ENCODE measurements at places on chromosomes 12 and 14.
A peak's percentile ranks its signal among the peaks of the same experiment; 100 is the strongest.

DNA sequence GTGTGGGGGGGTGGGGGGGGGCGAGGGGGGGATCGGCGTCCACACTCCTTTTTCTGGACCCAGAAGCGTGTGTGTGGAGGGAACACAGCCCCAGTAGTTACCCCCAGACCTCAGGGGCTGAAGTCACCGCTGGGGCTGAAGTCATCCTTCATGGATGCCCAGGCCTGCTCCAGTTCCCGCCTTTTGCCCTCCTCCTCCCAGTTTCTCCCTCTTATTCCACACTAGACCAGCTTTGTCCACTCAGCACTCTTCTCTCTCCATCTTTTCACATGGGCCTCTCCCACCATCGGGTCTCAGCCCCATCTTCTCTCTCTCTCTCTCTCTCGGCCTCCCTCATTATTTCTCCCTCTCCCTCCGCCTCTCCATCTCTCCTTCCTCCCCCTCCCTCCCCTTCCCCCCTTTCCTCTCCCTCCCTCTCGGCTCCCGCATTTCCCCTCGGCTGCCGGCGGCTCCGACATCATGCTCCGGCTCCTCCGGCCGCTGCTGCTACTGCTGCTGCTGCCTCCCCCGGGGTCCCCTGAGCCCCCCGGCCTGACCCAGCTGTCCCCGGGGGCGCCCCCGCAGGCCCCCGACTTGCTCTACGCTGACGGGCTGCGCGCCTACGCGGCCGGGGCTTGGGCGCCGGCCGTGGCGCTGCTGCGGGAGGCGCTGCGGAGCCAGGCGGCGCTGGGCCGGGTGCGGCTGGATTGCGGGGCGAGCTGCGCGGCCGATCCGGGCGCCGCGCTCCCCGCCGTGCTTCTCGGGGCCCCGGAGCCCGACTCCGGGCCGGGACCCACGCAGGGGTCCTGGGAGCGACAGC, at the start of gene P3H3:
Gene P3H3 (plus strand): TSS at position 426 of the 799 bp plus-strand sequence. CDS start 34 bp downstream, at position 460.
- no peak for DNase-seq

GRCh38 chr14:105021656-105022275, 883 bp upstream of the CDCA4 start:
- DNase-seq, result no peak

DNA sequence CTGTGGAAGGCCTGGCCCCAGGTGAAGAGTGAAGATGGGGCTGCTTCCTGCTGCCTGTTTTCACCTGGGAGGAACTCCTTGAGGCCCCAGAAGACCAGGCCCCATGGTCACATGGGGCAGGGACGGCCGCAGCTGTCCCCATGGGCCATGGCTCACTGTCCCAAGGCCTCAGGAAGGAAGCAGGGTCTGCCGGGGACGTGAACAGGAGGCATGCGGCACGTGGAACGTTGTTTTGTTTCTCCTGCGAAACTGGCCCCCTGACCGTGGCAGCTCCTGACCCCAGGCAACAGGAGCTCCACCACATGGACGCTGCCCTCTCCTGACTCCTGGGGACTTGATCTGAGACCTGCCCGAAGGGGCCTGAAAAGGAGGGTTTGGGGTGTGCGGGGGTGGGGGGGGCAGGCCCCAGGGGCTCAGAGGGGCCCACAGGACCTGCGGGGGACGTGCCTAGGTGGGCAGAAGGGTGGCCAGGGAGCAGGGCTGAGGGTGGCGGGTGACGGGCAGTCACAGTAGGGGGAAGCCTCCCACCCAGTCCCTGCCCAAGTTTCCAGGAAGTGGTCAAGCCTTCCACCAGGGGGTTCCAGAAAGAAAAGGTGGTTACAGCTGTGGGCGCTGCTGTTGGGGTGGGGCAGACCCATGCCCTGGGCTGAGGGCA, 41.4 kb downstream of the LRCOL1 start:
- DNase-seq, result no peak

- DNase-seq, result no peak
Observed at GRCh38 chr14:68841016-68841809, 48.3 kb upstream of the ZFP36L1 start.

DNA sequence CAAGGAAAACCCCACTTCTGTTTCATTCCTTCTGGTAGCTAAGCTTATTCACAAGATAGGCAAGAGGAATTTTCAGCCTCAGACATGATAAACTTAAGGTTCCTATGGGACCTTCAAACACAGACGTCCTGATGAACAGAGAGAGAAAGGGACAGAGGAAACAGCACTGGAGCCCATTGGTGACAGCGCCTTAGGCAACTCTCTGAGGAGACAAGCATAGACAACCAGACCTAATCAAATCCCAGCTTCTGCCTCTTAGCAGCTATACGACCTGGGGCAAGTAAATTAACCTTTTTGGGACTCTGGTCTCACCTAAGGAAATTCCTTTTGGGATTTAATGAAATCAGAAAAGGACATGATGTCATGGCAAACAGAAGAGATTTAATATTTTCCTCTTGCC, 33.3 kb downstream of the TMCC3 start:
- no peak for DNase-seq

- DNase-seq, result no peak
Observed at GRCh38 chr12:7542813-7543212, 39.2 kb upstream of the CD163 start.

DNA sequence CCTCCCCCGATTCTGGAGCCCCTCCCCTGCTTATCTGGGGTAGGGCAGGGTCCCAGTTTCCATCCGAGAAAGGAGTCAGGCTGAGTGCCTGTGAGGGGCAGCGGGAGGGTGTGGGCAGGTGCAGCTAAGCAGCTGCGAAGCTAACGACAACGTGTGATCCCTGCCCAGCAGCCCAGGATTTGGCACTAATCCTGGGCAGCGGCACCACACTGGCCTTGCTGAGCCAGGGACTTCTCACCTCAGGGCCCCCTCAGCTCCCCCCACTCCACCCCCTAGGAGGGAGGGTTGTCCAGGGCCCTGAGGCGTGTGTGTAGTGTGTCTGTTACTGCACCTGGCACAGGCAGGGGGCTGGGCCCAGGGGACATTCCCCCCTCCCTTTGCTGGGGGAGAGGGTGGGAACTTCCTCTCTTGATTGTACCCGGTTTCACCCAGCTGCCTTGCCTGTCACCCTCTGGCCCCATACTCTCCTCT, 1.8 kb downstream of the SMIM41 start:
- DNase-seq, result no peak

- DNase-seq, result no peak
Observed at GRCh38 chr14:89941830-89942377, 12.6 kb downstream of the EFCAB11 start.

DNA sequence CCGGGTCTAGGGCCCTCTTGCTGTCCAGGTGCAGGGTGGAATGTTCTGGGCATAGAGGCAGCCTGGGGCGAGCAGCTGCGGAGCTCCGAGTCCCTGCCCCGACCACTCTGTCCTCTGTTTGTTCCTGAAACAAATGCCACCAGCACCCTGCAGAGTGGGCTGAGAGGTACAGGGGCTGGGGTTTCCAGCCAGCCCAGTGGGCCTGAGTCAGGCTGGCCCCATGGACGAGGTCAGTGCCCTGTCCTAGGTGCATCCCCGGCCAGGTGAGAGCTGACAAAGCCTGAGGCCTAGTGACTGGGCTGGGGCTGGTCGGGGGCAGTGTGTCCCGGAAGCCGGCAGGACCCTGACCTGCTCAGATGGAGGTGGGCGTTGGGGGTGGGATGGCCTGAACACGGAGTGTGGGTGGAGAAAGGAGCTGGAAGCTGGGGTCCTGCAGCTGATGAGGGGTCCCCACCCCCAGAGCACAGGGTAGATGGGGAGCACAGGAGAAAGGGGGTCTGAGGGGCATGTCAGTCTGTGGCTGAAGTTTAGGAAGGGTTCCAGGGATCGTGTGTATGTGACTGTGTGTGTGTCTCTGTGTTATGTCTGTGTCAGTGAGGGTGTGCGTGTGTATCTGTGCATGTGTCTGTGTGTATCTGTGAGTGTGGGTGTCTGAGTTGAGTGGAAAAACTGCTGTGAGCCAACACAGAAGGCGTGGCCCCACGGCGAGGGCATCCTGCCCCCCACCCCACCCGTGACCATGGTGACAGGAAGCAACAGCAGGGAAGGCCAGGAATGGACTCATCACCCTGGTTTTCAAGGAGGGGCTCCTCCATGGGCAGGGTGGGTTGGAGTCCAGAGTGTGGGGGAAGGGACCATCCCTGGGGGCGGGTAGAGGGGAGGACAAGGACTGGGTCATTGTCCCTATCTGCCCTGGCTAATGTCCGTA, 2.4 kb upstream of the CRIP1 start:
- DNase-seq, result peak; percentile 48

GRCh38 chr14:57487771-57488170, 5.9 kb downstream of the CCDC198 start:
- no peak for DNase-seq

DNA sequence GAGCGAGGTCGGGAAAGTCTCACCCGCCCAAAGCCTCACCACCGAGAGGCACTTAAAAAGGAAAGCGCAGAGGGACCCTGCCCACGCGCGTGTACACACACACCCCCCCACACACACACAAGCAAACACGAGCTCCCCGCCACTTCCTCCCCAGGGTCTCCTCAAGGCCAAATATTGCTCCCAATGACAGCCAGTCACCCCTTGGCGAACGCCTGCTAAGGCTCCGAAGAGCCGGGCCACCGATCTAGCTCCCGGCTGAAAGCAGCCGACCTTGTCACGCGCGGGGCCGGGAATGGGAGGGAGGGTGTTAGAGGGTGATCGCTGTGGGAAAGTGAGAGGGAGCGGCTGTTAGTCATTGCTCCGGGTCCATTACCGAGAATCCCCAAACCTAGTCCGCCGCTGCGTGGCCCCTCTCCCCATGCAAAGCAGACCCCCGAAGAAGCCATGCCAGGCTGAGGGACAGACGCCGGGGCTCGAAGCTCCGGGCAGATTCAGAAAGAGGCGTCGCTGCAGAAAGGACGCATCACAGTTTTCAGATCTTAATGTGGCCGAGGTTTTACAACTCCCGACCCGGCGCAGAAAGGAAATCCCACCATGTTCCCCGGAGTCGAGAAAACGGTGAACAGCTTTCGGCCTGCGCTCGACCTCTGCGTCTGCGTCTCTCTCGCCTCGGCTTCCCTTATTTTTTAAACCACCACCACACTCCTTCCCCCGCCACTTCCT, 2.6 kb downstream of the BMP4 start:
- DNase-seq, result no peak

- no peak for DNase-seq
Observed at GRCh38 chr12:98224584-98225221, 290.7 kb upstream of the TMPO start.

DNA sequence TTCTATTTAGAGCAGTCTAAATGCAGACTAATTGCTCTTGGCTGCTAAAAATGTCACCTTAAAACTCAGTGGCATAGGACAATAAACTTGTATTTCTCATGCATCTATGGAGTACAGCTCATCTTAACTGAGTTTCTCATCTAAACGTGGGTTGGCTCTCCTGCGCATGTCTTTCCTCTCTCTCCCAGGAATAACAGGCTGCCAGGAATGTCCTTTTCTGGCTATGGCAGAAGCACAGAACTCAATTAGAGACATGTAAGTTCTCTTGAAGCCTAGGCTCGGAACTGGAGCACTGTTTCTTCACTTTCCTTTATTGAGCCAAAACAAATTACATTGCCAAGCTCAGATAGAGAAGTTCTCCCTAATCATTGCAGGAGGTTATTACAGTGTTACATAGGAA, 722.3 kb upstream of the FLRT2 start:
- no peak for DNase-seq

DNA sequence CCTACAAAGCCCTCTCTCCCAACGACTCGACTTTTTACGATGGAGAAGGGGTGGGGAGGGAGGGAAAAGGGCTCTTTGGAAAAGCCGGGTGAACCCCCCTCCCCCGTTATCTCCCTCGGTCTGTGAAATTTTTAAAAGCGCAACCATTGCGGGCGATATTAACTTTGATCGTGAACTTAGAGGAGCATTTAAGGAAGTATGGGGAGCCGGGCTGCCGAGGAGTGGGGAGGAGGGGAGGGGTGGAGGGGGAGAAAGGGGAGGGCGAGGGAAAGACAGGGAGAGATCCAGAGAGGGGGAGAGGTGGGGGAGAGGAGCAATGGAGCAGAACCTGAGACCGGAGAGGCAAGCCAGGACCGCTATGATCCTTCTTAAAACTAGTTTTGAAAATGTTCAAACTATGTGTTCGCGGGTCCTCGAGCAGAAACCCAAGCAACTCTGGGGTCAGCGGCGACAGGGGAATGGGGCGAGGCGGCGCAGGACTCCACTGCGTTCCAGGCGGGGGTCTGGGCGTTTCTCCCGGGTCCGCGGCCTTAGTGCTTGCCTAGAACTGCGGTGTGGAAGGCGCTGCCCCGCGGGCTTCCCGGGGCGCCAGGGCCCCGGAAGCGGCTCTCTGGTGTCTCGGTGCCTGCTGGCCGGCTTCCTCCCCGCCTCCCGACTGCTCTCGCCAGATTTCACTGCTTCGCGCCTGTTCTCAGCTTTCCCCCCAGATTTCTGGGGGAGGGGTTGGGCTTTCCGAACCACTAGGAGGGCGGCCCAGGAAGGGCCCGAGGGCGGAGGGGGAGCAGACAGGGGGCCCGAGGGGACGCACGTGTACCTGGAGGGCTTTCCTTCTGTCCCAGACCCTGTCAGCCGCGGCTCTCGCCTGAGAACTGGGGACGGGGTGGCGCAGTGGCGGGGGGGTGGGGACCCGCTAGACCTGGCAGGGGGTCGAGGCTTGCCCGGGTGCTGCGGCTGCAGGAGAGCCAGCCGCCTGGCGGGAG, at the start of gene HOTAIR:
Gene HOTAIR (minus strand): TSS at position 871 of the 980 bp plus-strand sequence.
- no peak for DNase-seq

DNA sequence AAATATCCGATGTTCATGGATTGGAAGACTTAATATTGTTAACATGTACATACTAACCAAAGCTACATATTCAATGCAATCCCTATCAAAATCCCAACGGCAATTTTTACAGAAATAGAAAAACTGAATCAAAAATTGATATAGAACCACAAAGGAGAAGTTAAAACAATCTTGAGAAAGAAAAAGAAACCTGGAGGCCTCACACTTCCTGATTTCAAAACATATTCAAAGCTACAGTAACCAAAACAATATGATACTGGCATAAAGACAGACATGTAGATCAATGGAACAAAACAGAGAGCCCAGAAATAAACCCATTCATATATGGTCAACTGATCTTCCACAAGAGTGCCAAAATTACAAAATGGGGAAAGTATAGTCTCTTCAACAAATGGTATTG, 5.4 kb upstream of the PELI2 start:
- DNase-seq, result no peak

- DNase-seq, result no peak
Observed at GRCh38 chr12:119589097-119589496, 4.5 kb upstream of the TMEM233 start.

- DNase-seq, result no peak
Observed at GRCh38 chr12:115322275-115322674, 638.3 kb upstream of the TBX3 start.

Measured in T-helper 22 cell (primary cell).